Fibroblast of skin of right biceps (primary cell): ENCODE measurements at places on chromosomes 7 and 10.

GRCh38 chr7:128006550-128007302, 24.5 kb downstream of the LRRC4 start:
- no peak for DNase-seq

GRCh38 chr7:22129819-22130580, 184.3 kb upstream of the CDCA7L start:
- no peak for DNase-seq

GRCh38 chr10:72095195-72095594, 6.8 kb upstream of the SPOCK2 start:
- DNase-seq = no peak

DNA sequence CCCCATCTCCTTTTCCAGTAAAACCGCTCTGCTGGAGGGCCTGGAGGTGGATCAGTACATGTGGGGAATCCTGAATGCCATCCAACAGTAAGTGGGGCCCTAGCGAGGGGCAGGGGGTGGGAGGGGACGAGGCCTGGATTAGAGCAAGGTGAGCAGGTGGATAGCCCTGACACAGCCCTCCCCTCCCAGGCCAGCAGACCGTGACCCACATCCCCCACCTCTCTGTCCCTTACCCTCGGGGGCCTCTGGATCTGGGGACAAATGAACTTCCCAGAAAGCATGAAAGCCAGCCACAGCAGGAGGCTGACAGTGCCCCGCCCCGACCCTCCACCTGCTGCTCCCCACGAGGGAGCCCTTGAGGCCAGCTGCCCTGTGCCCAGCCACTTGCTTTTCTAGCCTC, 41.8 kb upstream of the PPIF start:
- DNase-seq = no peak

- DNase-seq = no peak
These were observed 23.6 kb upstream of the ADCYAP1R1 start for GRCh38 chr7:31028417-31028992.

- no peak for DNase-seq
These were observed 94.6 kb upstream of the FAM180A start for GRCh38 chr7:135843214-135843613.

GRCh38 chr10:100519311-100520051, at the start of gene SEC31B:
SEC31B (minus strand) TSS chr10:100519861; CDS start chr10:100516952, 2,909 bp downstream.
- DNase-seq = no peak

DNA sequence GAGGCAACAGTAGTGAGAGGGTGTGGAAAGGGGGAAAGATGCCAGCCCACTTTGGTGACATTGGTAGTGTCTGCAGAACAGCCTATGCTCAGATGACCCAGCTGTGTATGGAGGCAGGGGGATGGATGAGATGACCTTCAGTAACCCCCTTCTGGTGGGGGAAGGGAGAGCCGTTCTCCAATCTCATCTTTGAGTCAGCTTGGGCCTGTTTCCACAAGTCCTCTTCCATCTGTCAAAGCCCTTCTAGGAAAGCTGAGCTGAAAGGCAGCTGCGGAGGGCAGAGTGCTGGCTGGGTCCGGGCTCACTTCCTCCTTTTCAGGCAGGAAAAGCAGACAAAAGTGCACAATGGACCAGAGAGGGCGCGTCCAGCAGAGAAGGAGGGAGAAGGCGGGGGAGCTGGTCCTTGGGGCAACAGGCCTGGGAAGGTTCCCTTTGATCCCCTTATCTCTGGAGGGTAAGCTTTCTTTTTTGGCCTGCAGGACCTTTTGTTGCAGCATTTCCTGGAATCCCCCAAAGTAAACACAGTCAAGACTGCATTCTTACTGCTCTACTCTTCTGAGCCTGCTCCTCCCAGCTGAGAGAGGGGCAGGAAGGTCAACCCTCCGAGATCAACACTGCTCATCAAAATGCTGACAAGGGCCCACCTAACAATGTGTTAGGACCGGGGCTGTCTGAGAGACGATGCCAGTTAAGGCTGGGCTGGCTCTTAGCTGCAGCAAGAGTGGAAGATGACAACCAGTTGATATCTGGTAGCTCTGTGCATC, 1.2 kb upstream of the LRMDA start:
- DNase-seq = no peak

- DNase-seq = peak; percentile 26
These were observed 79.8 kb downstream of the EPDR1 start for GRCh38 chr7:38000272-38000671.

DNA sequence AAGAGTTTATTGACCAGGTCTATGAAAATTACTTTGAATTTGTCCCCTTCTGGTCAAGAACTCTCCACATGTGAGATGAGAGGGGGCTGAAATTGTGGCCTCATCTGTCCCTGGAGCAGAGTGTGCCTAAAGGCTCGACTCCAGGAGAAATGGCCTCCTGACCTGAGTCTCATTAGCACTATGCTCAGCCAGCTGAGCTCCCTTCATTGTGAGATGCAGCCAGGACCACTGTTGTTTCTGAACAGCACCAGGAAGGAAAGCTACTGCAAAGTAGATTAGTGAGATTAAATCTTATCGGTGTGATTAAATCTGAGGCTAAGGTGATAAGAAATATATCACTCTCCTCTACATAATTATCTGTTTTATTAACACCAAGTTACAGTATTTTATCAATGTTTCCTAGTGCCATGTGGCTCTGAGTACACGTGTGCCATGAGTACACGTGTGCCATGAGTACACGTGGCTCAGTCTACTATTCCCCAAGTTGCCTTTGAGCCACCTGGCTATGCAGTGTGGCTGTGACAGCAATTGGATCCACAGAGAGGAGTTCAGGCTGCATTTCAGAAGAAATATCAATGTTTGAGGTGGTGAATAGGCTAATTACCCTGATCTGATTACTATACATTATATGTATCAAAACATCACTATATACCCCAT, 126.9 kb downstream of the IPMK start:
- no peak for DNase-seq
